ENCODE measurements at places on chromosomes 2 and 18.

- DNase-seq, result no peak
These were observed 58.2 kb downstream of the QPCT start for GRCh38 chr2:37402636-37403035.

- no peak for DNase-seq
These were observed 267.6 kb downstream of the RBM43 start for GRCh38 chr2:150994076-150994475.

GRCh38 chr2:105187531-105187930 lies 54.0 kb upstream of the GPR45 start:
- DNase-seq, result no peak

- peak; percentile 1 for DNase-seq
These were observed 233.7 kb downstream of the HDAC4 start for GRCh38 chr2:239167011-239167673.

DNA sequence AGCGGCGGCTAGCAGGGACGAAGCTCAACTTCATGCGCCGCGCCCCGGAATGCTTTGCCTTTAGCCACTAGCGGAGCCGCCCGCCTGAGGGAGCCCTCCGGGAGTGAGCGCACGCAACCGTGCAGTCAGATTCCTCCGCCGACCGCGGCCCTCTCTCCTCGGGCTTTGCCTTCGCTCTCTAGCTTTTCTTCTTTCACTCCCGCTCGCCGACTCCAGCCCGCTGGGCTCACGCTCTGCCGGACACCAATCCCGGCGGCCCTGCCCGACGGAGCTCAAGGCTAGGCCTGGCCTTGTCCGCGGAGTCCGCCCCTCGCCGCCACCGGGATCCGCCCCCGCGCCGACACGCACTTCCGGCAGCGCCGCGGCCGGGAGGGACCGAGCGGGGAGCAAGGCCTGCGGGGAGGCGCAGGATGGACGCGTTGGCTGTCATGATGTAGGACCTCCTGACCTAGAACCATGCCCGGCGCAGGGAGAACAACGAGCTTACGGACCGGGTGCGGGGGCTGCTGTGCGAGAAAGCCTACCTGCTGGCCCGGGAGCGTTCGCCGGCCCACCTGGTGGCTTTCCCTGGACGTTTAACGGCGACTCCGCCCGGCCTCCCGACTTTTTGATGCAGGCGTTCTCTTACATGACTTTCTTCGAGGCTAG lies 40.8 kb upstream of the AKAIN1 start:
- DNase-seq, result peak; percentile 79

- DNase-seq, result no peak
These were observed 27.6 kb downstream of the THNSL2 start for GRCh38 chr2:88197732-88198131.

DNA sequence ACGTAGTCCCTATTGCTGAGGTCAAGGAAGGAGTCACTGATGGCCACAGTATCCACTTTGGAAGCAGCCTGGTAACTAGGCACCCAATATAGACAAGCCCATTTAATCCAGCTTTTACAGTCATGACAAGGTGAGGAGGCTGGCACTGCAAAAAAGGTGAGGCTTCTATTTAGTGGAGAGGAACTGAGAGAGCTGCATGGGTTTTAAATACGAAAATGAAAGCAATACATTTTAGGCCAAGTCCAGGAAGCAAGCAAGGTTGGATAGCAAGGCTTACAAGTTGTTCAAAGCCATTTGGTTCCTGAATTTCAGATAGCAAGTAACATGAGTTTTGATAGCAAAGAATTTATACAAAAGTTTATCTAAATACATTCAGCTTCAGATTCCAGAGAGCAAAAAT lies 80.4 kb downstream of the SGPP2 start:
- no peak for DNase-seq

GRCh38 chr2:101052147-101052546 lies 50.1 kb downstream of the RPL31 start:
- DNase-seq, result no peak

- no peak for DNase-seq
These were observed 79.8 kb upstream of the PID1 start for GRCh38 chr2:229350883-229351282.

DNA sequence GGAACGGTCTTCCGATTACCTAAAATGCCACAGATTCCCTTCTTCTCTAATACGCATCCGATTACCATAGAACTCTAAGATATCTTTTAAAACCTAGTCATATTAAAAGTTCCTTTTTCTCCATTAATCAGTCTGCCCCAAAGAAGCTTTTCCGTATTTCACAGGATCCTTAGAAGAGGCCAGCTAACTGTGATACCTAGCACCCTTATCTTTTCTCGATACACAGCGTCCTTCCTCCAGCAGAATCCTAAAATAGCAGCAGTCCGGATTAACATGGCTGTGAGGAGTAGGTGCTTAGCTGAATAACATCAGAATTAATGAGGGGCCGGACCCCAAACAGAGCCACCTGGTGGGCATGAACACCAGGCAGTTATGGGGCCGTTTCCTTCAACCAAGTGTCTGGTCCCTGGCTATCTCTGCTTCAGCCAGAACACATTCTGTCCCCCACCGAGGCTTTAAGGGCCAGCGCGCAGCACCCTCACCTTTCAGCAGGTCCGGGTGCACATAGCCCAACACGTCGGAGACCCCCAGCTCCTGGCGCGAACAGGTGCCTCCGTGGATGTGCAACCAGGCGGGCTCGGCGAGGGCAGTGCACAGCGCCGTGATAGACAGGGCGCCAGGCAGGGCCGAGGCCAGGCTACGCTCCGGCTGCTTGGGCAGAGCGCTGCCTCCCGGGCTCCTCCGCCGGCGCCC lies 995 bp downstream of the TMEM127 start:
- no peak for DNase-seq

DNA sequence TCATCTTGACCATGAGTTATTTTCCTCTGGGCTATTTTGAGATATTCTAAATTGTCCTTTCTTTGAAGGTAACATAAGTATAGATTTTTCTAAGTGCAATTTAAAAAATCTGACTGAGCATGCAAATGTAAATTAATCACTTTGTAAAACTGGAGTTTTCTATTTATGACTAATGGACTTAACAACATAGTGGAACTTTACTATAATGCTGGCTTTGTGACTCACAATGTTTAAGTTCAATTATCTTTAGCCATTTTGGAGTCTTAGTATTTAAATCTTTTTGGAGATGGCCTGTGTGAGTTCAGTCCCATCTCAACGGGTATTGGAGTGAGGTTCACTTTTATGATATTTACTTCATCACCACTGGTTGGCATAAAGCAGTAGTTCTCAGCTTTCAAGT lies 35.2 kb upstream of the NOSTRIN start:
- no peak for DNase-seq

DNA sequence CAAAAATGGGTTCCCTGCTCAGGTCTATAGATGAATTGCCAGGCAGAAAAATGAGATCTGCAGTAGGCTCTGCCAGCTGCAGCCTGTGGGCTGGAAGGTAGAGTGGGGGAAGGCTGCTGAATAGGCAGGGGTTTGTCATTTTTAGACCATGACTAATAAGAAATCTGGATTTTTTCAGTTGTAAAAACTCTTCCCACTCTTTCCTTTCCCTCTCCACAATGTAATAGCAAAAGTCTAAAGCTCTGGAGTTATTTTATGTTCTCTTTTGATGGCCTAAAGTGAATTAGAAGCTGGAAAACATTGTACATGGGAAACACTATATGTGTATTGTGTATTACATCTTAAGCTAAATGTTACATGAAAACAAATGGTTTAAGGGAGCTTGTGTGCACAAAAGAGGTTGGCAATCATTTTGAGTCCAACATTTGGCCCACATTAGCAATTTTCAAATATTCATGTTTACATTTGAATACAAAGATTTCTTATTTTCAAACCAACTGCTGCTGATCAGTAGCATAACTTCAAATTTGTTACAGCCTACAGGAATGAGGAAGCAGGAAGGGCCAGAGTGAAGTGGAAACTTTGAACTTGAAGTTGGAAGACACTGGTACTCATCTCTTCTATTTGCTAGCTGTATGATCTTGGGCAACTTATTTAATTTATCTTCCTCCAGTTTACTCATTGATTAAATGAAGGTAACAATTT lies 407.1 kb downstream of the SLC4A3 start:
- DNase-seq, result no peak

DNA sequence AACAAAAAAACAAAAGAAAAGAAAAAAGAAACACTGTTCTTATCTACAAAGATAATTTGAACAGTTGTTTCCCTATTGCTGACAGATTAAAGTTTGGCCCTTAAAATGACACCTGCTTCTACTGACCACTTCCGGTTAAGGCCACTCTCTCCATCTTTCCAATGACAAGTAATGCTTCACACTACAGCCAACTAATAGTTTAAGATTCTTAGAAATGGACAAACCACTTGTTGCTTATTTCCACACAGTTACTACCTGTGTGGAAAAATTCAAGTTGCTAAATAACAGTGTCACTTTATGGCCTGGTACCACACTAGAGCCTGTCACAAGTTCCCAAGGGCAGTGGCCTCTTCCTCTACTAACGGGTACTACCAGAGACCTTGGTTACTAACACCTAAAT lies 2.4 kb downstream of the TMEM185B start:
- no peak for DNase-seq

- DNase-seq, result no peak
These were observed 1072.4 kb upstream of the ZEB2 start for GRCh38 chr2:145592361-145592760.

GRCh38 chr18:26133652-26134051 lies at the start of gene PSMA8:
TSS of gene PSMA8 (plus strand) at chr18:26133869. CDS start at chr18:26133966, 97 bp downstream.
- DNase-seq, result peak; percentile 46

GRCh38 chr2:27033253-27033852 lies 588 bp downstream of the TMEM214 start:
- DNase-seq, result no peak

- DNase-seq, result peak; percentile 22
These were observed 33.3 kb downstream of the DOK1 start for GRCh38 chr2:74587664-74588277.

GRCh38 chr2:8544786-8545694 lies 136.8 kb upstream of the ID2 start:
- peak; percentile 66 for DNase-seq

GRCh38 chr2:85578243-85579180 lies 1.1 kb downstream of the VAMP8 start:
- no peak for DNase-seq

- DNase-seq, result peak; percentile 24
These were observed 23.7 kb upstream of the MYO5B start for GRCh38 chr18:50218432-50219197.

DNA sequence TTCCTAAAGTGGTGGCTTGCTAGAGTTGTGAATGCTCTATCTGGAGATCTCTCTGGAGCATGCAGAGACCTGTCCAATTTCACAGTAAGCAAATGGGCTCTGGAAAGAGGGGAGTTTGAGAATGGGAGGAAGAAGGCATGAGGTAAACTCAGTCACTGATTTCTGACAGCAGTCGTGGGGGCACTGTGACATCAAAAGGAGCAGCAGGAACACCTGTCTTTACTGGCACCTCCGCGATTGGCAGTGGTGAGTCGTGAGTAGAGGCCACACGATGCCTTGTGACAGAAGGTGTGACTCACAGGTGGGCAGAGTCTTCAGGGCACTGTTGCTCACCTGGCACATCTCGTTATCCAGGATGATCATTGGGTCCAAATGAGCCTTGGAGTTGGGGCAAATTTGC lies 38.8 kb upstream of the CAVIN2 start:
- no peak for DNase-seq

DNA sequence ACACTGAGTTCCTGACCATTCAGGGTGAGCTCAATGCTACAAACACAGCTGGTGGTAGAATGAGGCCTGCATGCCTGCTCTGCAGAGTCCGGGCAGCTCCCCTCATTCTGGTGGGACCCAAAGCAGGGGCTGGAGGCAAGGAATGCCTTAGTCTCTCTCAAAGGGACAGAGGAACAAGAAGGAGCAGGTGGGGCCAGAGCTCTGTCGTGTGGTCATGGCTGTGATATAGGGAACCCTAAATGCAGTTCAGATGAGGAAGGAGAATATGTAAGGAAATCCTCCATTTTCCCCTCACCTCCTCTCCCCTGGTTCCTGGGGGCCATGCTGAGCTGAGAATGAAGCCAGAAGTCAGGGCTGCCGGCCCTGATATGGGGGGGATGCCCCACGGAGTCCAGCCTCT lies 334.3 kb downstream of the CYP26B1 start:
- no peak for DNase-seq

DNA sequence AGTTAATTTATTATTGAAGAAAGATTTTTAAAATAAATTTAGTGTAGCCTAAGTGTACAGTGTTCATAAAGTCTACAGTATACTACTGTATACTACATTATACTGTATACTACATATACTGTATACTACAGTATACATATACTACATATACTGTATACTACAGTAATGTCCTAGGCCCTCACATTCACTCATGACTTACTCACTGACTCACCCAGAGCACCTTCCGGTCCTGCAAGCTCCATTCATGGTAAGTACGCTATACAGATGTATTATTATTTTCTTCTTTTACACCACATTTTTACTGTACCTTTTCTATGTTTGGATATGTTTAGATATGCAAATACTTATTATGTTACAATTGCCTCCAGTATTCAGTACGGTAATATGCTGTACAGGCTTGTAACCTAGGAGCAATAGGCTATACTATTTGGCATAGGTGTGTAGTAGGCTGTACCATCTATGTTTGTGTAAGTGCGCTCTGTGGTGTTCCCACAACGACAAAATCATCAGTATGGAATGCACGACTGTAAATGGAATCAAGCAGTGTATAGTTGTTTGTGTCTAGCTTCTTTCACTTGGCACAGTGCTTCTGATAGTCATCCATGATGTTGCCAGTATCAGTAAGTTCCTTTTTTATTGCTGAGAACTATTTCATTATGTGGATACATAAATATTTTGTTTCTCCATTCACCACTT lies 245.7 kb downstream of the MTX2 start:
- no peak for DNase-seq

DNA sequence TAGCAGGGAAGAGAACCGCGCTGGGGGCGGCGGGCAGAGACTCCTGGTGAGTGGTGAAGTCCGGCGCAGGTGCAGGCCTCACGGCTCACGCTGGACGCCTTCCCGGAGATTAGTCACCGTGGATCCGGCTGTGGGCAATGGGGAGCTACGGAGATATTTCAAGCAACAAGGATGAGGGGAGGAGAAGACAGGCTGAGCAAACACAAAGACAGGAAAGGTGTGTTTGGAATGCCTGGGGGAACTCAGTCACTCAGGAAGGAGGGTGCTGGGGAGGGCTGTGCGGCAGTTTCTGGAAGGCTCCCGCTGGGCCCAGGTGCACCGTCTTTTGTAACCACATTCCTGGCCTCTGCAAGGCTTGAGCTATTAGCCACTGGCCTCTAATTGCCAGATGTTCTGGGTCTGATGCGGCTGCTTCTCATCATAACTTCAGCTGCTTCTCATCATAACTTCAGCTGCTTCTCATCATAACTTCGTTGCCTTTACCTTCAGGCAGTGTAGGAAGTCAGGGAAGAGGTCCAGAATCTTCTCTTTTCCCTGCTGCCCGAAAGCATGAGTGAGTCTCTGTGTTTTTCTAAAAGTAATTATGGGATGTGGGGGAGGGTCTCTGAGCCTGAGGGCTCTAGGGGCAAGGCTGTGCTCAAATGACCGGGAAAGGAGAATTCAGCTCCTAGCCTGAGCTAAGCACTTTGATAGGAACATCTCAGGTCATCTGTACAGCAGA lies 118.9 kb downstream of the PXDN start:
- no peak for DNase-seq

- DNase-seq, result no peak
These were observed 150.6 kb upstream of the EPC2 start for GRCh38 chr2:148493822-148494563.

Data from T-helper 17 cell (primary cell).